Stimulated activated naive B cell treated with anti-CD40 and anti-IgM and Interleukin-4, amounts not matched to agents 10 μg/mL and 1 μg/mL and 100 μg/mL, for 72 hours (primary cell): ENCODE measurements at places on chromosomes 1 and 21.

DNA sequence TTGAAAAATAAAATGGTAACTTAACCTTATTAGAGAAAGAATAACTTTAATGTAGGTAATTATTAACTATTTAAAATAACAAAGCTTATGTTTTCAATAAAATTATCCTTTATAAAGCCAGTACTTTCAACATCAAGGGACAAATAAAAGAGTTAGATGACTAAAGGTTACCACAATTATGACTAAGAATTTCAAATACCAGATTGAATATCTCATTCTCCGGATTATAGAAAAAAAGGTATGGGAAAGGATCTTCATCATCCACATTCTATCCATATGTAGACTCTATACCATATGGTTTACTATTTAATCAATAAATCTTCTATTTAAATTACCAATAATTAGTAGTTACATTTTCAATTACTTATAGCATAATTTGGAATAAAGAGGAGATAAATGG lies 62.8 kb downstream of the TOR3A start:
- DNase-seq: no peak

- no peak for DNase-seq
These were observed 14.8 kb downstream of the MGST3 start for GRCh38 chr1:165645654-165646366.

- DNase-seq: no peak
These were observed 23.6 kb upstream of the KIRREL1 start for GRCh38 chr1:157969697-157970485.

DNA sequence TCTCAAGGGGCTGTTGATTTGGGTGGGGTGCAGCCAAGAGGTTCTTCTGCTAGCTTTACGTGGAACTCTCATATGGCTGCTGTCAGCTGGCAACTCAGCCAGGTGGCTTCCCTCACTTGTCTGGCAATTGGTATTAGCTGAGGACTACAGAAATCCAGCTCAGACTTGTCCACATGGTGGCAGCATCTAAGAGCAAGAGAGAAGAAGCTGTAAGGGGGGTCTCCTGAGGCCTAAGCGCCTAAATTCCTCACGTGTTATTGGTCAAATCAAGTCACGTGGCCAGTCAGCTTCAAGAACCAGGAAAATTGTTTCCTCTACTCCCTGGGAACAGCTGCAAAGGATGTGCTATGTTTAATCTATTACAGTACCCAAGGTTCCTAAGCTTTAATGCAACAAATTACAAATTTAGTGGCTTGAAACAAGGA lies 4.2 kb upstream of the DYRK3 start:
- DNase-seq: peak; percentile 49

DNA sequence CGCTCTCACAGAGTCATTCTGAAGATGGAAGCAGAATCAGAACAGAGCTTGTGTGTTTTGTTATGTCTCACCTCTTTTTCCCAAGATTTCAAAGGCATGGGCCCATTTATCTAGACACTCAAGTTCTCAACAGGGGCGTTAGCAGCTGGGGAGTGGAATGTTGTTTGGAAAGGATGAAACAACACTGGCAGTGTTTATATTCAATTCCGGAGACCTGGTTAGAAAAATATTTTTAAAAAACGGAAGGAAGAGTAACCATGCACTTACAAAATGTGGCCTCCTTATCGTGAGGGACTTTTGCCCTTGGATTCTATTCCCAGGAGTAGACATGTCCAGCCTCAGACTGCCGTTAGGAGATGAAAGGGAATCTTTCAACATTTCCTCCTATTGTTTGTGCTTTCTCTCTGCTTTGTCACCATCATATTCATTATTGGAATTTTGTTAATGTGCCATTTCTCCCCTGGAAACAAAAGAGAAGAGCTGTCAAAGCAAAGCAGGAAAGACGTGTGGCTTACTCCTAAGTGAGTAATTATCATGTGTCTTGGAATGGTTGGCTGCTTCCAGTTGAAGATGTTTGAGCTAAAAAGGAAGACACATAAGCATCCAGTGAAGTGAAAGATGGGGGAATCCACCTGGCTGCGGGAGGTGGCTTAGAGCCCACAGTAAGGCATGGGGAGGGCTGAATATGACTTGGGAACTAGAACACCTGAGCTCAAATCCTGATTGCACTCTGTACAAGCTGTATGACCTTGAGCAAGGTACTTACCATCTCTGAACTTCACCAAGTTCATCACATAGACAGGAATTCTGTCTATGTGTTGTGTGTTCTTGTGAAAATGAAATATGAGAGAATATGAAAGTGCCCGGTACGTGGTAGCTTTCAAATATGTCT lies 71.7 kb upstream of the JUN start:
- no peak for DNase-seq

GRCh38 chr1:48492392-48492791 lies 20.4 kb upstream of the SPATA6 start:
- DNase-seq: no peak

- no peak for DNase-seq
These were observed 135.0 kb downstream of the ATP5PO start for GRCh38 chr21:33780631-33781030.

GRCh38 chr1:151949371-151950193 lies 40.3 kb upstream of the THEM4 start:
- no peak for DNase-seq

- DNase-seq: no peak
These were observed 19.7 kb upstream of the GPR52 start for GRCh38 chr1:174428033-174428432.

GRCh38 chr1:56265216-56265615 lies 314.1 kb downstream of the PLPP3 start:
- DNase-seq: no peak
